ENCODE measurements at places on chromosomes 3 and 15.
A peak's percentile ranks its signal among the peaks of the same experiment; 100 is the strongest.

GRCh38 chr3:7745711-7746110 lies 755.9 kb upstream of the LMCD1 start:
- DNase-seq: no peak

- no peak for DNase-seq
Measured at GRCh38 chr3:124777762-124778470, 47.7 kb downstream of the UMPS start.

DNA sequence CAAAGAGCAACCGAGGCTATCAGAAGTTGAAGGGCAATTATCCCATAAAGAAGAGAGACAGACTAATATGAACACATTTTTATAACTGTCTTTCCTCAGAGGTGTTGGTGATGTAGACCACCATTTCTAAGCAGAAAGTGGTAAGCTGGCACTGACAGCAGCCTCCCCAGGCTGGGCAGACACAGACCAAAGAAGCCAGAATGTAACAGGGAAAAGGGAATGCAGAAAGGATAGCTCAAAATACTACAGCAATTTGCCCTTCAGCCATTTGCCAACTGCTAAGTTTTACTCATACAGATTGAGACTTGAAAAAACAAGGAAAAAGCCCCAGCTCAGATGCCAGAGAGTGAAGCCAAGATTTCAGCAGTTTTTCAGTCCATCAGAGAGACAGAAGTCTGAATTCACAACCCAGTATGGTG lies 73.5 kb upstream of the ABI3BP start:
- no peak for DNase-seq

GRCh38 chr3:43994657-43995546 lies 246.8 kb upstream of the TOPAZ1 start:
- DNase-seq: peak; percentile 43

DNA sequence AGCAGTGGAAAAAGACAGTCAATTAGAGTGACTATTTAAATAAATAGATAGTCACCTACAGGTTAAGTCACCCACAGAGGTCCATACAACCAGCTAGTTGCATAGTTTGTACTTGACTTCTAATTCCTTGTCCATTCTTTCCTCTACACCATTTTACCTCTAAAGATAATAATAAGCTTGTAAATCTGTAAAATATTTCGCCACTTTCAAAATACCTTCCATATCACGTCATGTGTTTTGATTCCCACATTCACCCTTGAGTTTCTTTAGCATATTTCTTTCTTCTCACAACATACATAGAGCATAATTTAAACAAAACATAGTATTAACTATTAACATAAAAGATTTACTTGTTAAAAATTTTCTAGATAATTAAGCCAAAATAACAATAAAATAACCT lies 689.6 kb downstream of the MECOM start:
- no peak for DNase-seq

DNA sequence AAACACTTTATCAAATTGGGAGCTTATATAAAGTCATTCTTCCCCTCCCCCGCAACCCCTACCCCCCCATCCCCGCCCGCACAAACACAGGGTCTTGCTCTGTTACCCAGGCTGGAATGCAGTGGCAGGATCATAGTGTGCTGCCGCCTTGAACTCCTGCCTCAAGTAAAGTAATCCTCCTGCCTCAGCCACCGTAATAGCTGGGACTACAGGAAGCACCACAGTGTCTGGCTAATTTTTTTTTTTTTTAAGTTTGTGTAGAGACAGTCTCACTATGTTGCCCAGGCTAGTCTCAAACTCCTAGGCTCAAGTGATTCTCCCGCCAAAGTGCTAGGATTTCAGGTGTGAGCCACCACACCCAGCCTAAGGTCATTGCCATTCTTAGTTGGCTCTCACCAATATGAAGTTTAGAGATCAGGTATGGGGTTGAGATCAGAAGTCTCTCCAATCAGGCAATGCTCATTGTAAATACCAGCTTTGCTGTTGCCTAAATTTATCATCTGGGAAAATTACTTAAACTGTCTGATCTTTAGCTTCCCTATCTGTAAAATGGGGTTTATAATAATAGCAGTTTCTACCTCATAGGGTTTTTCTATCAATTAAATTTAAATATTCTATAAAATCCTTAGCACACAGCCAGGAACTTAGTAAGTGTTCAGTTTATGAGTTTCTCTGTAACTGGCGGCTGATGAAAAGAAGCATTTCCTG lies 60.3 kb downstream of the TGFBR2 start:
- no peak for DNase-seq

GRCh38 chr3:197758512-197758911 lies 8.8 kb downstream of the FYTTD1 start:
- DNase-seq: no peak

- DNase-seq: no peak
Measured at GRCh38 chr3:103554451-103554850, 1119.6 kb downstream of the ZPLD1 start.

DNA sequence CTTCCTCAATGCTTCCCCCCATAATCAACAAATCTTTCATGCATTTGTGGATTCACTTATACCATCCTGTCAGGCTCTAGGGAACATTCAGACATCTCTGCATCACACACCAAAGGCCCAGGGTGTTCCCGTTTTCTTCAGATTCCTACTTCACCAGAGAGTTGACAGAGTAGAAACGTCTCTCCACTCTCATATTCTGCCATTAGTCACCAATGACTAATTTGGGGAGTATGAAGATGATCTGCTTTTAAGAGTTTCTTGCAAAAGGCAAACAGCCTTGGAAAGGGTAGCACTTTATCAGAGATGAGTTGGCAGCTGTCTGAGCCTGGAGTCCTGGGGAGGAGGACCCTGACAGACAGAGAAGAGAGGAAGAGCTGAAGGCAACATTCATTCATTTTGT lies 55.8 kb upstream of the DGKG start:
- no peak for DNase-seq

DNA sequence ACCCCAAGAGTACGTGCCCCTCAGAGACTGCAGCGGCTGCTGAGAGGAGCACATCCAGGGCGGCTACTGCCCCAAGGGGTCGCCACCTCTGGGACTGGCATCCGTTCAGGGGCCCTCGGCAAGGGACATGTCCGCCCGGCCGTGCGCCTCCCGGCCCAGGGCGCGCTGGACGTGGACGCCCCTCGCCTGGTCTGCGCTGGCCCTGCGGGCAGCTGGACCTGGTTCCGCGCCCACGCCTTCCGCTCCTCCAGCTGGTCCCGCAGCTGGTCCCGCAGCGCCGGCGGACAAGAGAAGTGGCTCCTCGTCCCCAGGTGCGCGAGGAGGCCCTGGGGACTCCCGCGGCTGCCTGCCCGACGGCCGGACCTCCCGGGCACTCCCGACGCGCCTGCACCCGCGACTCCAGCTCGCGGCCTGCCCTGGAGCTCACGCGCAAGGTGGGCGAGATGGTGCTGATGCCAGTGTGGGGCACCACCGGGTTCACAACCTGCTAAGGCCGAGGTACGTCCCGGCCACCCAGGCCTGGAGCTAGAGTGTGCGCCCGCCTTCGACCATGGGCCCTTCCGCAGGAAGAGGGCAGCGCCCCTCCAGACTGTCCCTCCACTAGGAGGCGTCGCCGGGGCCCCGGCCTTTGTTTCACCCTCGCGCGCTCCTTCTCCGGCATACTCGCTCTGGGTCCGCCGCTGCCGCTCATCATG lies 14.4 kb upstream of the GP9 start:
- no peak for DNase-seq

GRCh38 chr3:35537265-35537664 lies 102.1 kb upstream of the ARPP21 start:
- no peak for DNase-seq

DNA sequence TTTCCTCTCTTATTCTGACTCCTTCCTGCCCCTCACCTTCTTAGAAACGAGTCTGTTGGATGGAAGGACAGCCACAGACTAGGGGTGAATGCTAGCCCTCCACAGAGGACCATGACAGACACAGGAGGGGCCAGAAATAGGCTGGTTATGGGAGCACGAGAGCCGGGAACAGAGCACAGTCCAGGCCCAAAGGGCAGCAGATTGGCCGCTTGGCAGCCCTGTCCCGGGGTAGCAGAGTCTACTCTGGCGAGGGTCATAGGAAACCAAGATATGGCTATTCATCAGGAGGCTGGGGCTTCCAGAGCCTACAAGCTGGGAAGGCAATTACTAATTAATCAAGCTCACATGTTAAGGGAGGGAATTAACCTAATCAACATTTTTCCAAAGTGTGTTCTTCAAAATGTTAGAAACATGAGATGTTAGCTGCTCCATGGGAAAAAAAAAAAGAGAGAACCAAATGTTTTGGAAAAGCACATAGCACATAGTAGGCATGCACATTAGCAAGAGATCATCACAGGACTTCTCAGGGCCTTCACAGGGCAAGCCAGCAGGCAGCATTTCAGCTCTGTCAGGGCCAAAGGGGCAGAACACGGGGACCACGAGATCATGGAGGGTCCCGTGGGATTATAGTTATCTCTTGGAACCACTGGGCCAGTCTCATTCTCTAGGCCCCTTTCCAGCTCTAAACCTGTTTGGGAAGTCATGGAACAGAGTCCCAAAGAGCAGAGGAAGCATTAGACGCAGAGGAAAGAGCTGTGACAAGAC lies 13.3 kb downstream of the SEMA3G start:
- no peak for DNase-seq

GRCh38 chr3:157376603-157377300 lies 59.9 kb upstream of the PTX3 start:
- no peak for DNase-seq

DNA sequence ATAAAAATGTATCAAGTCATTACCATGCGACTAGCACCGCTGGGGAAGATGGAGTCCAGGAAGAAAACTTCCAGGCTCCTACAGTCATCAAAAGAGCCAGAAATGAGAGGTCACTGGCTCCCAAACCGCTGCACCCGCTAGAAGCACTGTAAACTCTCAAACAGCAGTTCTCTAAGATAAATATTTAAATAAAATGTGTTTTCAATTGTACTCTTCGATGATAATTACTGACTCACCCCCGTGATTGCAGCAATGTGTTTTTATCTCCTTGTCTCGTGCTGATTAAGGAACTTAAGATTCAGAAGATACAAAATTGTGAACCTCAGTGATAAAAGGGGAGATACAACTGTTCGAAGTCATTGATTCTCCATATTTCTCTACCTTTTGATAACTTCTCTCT lies 45.8 kb upstream of the FOXP1 start:
- no peak for DNase-seq

GRCh38 chr15:71192816-71193215 lies 77.5 kb downstream of the THSD4 start:
- no peak for DNase-seq
